ENCODE measurements at places on chromosomes 1 and 21. TPM values are rescaled to one million over a fixed set of nuclear protein-coding genes. Genes with fewer than 3 reads are reported as not detected.

The TEDDM1 gene
- not detected for total RNA-seq

The PLPPR4 gene
- not detected for total RNA-seq

The GREM2 gene
- 0.46 TPM for total RNA-seq

The PRRX1 gene
- total RNA-seq = not detected

- DNase-seq = no peak
Measured at GRCh38 chr1:109253803-109254620, 4.7 kb downstream of the CELSR2 start.

GRCh38 chr1:41835485-41835884, 83.2 kb downstream of the HIVEP3 start:
- DNase-seq = no peak

DNA sequence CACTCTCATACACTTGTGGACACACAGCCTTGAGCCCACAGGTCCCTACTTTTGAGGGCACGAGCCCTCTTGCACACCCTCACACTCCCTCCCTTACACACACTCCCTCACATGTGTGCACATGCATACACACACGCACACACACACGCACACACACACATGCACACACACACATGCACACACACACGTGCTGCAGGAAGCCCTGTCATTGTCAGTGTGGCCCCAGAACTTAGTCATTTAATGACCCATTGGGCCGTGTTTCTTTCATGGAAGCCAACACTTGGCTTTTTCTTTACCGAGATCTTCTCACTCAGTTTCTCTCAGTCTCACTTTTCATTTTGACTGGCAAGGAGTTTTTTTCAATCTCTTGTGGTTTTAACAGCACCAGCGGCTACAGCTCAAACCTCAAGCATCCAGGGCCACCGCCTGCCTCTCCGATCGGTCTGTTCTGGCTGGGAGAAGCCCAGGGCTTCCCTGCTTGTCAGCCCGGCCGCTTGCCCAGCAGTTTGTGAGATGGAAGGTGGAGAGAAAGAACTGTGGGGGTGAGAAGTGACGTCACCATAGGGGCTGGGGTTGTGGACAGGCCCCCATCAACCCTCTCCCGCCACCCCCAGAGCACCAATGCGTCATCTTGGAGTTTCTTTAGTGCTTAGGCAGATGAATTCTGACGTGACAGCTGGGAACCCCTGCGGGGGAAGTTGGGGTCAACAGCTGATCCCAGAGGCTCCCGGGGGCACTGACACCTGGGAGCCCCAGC, 15.8 kb upstream of the TNFRSF8 start:
- peak; percentile 85 for DNase-seq

DNA sequence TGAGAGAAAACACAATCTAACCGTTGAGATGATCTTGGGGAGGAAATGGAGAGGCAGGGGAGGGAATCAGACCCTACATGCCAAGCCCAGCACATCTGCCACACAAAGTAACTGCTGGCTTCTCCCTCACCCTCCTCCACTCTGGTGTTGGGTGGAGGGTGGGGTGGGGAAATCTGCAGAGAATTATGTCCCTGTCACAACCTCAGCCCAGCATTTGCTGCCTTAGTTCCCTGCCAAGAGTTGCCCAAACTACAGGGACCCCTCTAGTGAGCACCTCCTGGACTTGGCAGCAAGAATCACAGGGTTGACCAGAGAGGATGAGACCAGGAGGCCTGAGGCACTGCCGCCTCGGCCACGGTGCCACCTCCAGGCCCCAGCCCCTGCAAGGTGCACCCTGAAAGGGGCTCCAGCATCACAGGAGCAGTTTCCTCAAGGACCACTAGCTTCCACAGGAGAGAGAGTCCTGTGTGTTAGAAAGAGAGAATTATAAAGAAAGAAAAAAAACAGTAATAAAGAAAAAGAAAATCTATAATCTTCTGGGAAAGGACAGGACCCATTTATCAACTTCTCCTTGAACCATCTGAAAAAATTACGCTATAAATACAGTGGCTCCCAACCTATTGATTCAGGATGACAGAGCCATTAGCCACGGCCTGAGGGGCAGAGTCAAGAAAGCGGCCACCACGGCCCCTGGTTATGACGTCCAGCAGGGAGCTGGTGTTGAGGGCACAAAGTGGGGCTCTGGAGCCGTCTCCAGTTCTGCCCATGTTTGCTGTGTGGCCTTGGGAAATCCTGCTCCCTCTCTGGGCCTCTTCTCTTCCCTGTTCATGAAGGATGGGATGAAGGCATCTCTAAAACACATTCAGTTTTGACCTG, 451.7 kb downstream of the MATN1 start:
- no peak for DNase-seq

GRCh38 chr1:33099290-33100118, 18.6 kb downstream of the AZIN2 start:
- peak; percentile 90 for DNase-seq

GRCh38 chr1:119859647-119860046, 36.7 kb downstream of the ADAM30 start:
- peak; percentile 15 for DNase-seq

Measured in activated CD4-positive, alpha-beta memory T cell treated with anti-CD3 and anti-CD28 coated beads for 36 hours (primary cell).